ENCODE measurements at places on chromosomes 2 and 18. TPM values are rescaled to one million over a fixed set of nuclear protein-coding genes. Genes with fewer than 3 reads are reported as not detected.

- no peak for DNase-seq
Measured at GRCh38 chr2:144310484-144310883, 209.4 kb downstream of the ZEB2 start.

DNA sequence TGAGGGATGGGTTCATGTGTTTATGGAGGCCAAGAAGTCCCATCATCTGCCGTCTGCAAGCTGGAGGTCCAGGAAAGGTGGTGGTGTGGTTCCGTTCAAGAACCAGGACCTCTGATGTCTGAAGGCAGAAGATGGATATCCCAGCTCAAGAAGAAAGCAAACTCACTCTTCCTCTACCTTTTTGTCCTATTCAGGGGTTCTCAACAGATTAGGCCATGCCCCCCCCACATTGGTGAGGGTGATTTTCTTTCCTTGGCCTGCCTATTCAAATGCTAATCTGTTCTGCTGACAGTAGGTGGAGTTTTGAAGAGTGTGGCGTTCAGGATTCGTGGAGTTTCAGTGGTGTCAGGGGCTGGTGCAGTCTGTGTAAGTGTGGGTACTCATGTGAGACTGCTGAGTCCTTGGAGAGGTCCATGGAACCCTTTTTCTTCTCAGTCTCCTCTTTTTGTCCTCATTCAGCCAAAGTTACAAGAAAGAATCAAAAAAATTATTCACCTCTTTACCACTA lies 5.9 kb downstream of the MSL3B start:
- no peak for DNase-seq

Gene UBXN4
- 66.0 TPM for total RNA-seq

Gene MGAT5
- total RNA-seq, result 109 TPM

Gene PSTPIP2
- 21.2 TPM for total RNA-seq
